ENCODE measurements at places on chromosomes 6 and 20.

GRCh38 chr6:39843305-39844020 is 51.3 kb downstream of the DAAM2 start:
- no peak for DNase-seq

- DNase-seq, result no peak
Measured at GRCh38 chr6:40485300-40485699, 101.9 kb downstream of the LRFN2 start.

GRCh38 chr6:49565855-49566254 is 15.4 kb downstream of the C6orf141 start:
- no peak for DNase-seq

- DNase-seq, result no peak
Measured at GRCh38 chr20:62751551-62752150, 43.0 kb downstream of the NTSR1 start.

DNA sequence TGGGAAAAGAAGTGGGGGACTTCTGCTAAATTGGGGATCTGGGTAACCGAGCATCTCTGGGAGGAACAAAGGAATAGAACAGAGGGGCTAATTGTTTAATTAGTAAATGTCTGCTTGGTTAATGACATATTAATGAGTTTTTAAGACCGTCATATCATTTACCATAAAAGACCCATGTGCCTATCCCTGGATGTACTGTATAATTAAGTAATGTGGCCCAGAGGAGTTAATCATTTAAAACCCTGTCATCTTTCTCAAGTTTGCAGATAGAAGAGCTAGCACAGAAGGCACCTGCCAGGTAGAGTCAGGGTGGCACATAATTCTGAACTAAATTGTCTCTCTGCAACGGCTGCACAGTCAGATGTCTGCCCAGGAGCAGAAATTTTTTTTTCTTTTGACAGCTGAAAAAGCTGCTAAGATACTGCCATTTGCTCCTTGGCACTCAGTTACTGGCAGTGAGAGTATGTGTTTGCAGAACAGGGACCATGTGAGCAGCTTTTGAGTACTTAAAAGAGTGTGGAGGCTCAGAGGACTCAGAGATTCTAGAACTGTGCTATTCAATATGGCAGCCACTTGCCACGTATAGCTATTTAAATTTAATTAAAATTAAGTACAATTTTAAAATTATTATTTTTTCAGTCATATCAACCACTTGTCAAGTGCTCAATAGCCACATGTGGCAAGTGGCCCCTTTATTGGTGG is 202.7 kb upstream of the SLC35B3 start:
- no peak for DNase-seq

DNA sequence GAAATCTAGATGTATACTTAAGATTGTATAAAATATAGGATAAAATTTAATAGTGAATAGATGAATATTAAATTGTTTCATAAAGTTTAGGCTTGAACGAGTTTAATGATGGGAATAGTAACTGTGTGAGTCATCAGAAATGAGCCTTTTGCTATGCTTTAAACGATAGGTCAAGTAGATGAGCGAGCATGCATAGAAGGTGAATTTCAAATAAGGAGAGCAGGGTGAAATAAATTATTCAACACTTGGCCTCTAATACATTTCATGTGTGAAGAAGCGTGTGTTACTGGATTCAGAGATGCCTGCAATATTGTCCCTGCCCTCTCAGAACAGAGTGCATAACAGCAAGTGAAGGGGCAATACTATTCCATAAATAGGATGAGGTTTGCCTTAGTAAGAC is 74.4 kb upstream of the EYA4 start:
- DNase-seq, result no peak

DNA sequence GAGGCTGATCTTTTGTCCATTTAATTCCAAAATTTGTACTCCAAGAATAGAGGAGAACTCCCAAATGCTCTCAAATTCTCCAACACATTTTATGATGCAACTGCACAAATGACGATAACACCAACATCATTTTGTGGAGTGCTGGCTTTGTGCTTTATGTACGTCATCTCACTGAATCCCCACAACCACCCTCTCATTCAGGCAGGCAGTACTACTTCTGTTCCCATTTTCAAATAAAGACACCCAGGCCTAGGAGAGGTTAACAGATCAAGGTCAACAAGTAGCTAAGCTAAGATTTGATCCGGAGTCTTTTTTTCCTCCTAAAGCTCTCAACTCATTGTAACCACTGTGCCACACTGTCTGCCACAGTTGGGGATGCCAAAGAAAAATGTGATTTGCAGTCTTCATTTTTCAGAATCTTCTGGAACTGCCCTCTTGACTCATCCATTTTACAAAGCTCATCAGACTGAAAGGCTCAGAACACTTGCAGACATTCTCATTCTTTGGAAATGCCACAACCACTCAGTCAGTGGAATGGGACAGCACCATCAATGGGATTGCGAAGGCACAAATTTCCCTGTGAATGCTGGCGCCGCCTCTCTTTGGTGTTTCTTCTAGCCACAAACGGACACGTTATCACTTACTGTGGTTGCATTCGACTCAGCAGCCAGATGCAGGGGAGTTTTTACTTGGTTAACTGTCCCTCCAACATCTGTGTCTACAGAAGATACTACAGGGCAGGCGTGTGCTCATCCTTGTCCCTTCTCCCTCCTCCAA is 184.4 kb downstream of the GJA10 start:
- no peak for DNase-seq

DNA sequence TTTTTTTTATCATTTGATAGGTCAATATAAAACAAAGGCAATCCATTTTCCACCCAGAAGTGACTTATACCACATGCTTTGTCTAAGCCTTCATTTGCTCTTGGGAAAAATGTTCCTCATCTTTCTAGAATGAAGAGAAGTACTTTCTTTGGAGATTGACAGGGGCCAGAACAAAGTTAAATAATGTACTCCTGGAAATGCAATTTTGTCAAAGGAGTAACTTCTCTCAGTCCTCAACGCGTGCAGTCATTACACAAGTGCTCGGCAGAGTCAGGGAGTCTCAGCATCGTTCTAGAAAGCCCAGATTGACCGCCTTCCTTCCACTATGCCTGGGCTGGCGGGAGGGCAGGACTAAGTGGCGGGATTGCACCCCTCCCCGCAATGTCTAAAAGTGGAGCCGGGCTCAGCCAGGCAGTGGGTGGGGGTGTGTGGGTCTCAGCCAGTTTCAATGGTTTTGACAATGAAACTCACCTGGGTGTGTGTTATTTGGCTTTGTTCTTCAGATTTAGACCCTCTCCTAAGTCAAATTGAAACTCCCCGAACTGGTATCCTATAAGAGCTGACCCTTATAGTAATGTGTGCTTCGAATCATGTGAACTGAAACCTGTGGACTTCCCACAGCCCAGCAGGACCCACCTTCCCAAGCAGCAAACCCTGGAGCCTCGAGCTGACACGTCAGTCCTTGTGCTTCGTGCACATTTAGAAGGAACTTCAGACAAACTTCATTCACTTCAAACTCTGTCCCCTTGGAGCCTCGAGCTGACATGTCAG is 63.2 kb upstream of the DUSP22 start:
- no peak for DNase-seq

GRCh38 chr20:36808317-36809257 is 35.0 kb upstream of the DSN1 start:
- peak; percentile 86 for DNase-seq

GRCh38 chr6:127796713-127797112 is 104.1 kb downstream of the THEMIS start:
- DNase-seq, result no peak

GRCh38 chr6:14059791-14060436 is 57.7 kb upstream of the CD83 start:
- DNase-seq, result no peak

DNA sequence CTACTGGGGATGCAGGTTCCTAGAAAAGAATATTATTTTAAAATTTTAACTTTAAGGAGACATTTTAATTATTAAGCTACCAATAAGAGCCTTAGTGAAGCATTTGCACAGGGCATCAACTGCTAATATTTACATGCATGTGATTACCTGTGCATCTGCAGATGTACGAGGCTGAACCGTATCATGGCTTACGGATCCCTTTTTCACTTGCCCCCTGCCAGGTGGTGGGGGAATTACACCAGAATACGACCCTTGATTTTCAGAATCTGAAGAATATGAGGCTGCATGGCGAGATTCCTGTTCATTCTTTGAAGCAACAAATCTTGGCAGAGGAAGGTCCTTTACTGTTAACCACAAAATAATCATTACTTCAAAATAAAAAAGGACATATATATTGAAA is 42.7 kb downstream of the REPS1 start:
- peak; percentile 21 for DNase-seq

- DNase-seq, result no peak
Measured at GRCh38 chr20:61192337-61192950, 59.6 kb upstream of the CDH4 start.

DNA sequence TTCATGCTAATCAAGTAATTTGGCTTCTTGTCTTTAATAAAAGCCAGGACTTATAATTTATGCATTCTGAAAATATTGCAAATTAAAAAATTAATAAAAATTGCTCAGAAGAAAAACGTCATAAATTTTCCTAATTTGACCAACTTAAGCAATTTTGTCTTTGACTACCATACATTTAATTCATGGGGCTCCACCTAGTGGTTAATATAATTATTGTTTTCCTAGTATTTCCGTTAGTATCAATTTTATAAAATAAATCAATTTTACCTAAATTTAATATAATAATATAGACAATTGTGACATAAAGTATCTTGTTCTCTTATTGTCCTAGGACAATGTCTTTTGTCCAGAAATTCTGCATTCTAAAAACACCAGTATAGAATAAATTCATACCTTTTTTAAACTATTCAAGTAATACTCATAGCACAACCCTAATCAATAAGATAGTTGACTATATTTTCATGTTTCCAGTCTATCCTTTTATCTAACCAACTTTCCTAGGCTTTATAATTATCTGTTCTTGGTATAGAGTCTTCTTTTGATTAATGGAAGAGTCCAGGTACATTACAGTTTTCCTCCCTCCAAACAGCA is 319.9 kb downstream of the TRDN start:
- peak; percentile 11 for DNase-seq

DNA sequence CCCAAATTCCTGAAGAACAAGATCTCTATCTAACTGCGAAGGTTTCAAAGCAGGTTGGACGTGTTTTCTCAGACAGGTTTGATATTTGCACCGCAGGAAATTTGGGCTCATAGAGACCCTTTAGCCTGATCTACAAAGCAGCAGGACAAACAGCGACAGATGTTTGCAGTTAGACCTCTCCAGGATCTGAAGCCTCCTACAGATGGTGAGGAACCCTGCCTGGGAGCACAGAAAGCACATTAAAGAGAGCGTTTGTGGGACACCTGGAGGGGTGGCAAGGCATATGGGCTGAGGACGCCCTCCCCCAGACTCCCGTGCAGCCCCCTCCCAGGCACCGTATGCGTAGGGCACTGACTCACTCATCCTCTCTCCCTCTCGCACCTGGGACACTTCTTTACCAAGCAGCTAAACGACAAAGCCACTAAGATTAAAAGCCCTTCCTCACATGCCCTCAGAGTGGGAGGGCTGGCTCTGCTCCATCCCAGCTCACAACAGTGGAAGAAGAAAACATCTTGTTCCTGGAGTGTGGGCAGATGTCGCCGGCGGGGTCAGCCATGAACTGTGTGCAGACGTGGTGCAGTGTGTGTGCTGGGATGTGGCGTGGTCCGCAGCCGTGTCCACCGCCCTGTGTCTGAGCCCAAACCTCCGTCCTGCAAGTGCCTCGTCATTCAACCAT is 249.7 kb upstream of the AFDN start:
- DNase-seq, result peak; percentile 9

GRCh38 chr6:156060013-156060412 is 604.4 kb upstream of the NOX3 start:
- no peak for DNase-seq

DNA sequence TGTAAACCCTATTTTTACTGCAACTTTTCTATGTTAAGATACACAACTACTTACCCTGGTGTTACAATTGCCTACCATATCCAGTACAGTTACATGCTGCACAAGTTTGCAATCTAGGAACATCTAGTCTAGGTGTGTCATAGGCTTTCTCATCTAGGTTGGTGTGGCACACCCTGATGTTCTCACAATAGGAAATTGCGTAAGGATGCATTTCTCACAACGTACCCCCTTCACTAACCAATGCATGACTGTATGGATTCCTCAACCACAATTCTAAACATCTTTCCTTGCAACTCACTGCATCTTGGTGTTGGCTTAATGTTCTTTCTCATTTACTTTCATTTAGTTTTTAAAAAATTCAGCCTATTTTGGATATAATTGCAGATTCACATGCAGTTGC is 31.6 kb downstream of the GJA10 start:
- DNase-seq, result no peak

- no peak for DNase-seq
Measured at GRCh38 chr6:147707524-147707923, 199.0 kb downstream of the SAMD5 start.

DNA sequence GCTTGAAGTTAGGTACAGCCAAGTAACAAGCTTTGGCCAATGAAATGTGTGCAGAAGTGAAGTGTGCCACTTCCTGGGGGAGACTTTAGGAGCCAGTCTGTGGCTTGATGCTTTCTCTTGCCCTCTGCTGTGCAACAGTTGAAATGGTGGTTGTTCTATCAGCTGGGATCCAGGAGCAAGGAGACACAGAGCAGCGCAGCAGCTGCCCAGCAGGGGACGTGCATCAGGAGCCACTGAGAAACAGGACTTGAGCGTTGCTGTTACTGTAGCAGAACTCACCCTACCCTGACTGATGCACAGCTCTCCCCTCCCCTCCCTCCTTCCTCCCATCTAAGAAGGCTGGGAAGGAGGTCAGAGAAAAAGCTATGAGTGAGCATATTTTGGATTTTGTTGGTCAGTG is 18.9 kb upstream of the CCN5 start:
- DNase-seq, result no peak

DNA sequence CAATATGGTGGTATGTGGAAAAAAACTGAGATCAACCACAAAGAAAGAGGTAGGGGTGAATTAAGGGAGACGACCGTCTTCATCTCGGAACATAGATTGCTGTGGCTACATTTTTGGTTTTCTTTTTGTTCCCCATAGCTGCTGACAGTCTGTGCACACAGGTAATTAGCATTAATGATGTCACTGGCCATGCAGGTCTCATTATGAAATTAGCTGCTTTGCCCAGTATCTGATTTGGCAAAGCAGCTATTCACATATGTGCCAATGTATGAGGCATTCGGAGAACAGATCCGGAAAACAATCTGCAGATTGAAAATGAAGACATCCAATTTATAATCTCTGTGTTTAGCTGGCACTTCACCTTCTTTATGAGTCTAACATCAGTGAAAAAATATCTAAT is 13.1 kb downstream of the NOX3 start:
- DNase-seq, result no peak

- DNase-seq, result no peak
Measured at GRCh38 chr6:13373488-13373886, 45.1 kb upstream of the TBC1D7 start.

GRCh38 chr20:56606174-56606945 is 22.7 kb upstream of the TFAP2C start:
- DNase-seq, result peak; percentile 39

- no peak for DNase-seq
Measured at GRCh38 chr20:51926670-51927305, 124.5 kb upstream of the SALL4 start.

Measured in iPS-NIHi11 (cell line).